ENCODE measurements at places on chromosomes 3 and 15. TPM values are rescaled to one million over a fixed set of nuclear protein-coding genes. Genes with fewer than 3 reads are reported as not detected.

AMIGO3 gene
- 3.0 TPM for total RNA-seq

PPP1R2 gene
- total RNA-seq, result 38.3 TPM

ACTRT3 gene
- 6.1 TPM for total RNA-seq

UPK1B gene
- 0.33 TPM for total RNA-seq

STRA6 gene
- 12.8 TPM for total RNA-seq

ASB14 gene
- not detected for total RNA-seq

ZNF385D gene
- total RNA-seq, result 1.5 TPM

ISG20 gene
- 4.4 TPM for total RNA-seq

REC114 gene
- total RNA-seq, result not detected

KCTD6 gene
- total RNA-seq, result 14.2 TPM

IDH3A gene
- 38.9 TPM for total RNA-seq

ZPLD1 gene
- total RNA-seq, result not detected

NOP10 gene
- 215 TPM for total RNA-seq

DNA sequence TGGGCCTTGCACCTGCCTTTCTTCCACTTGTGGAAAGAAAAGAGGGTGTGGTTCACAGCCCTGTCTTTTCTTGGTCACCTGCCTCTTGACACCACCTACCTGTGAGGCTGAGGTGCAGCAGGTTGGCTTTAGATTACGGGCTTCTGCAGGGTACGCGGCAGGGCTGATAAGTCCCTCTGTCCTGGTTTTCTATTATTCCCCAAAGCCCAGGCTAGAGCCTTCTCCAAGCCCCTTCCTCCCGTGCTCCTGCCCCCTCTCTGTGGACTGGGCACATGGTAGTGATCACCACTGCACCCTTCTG, 44.8 kb upstream of the HACD2 start:
- no peak for DNase-seq

DNA sequence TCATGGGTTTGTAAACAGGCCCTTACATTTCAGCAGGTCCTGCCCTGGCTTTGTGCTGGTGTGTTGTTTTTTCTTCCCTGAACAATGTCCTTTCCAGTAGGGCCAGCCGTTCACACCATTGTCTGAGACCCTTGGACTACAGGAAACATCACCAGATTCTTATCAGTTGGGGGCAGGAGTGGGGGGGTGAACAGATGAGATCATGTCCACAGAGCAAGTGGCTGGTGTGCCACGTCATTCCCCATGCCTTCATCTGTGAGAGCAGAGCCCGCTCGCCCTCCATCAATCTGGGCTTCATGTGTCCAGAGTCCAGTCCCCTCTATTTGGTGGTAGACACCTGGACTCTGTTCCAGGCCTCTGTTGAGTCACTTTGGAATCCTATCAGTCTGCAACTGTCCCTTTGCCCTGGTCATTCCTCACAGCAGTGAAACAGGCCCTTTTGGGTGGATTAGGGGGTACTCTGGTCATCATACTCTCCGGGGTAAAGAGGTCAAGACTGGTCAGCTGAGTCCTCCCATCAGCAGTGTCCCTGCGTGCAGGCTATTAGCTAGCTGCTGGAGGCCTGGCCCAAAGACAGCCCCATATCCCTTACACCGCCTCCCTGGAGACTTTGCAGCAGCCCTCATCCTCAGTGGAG, 15.0 kb downstream of the SEMA3G start:
- DNase-seq, result no peak

DNA sequence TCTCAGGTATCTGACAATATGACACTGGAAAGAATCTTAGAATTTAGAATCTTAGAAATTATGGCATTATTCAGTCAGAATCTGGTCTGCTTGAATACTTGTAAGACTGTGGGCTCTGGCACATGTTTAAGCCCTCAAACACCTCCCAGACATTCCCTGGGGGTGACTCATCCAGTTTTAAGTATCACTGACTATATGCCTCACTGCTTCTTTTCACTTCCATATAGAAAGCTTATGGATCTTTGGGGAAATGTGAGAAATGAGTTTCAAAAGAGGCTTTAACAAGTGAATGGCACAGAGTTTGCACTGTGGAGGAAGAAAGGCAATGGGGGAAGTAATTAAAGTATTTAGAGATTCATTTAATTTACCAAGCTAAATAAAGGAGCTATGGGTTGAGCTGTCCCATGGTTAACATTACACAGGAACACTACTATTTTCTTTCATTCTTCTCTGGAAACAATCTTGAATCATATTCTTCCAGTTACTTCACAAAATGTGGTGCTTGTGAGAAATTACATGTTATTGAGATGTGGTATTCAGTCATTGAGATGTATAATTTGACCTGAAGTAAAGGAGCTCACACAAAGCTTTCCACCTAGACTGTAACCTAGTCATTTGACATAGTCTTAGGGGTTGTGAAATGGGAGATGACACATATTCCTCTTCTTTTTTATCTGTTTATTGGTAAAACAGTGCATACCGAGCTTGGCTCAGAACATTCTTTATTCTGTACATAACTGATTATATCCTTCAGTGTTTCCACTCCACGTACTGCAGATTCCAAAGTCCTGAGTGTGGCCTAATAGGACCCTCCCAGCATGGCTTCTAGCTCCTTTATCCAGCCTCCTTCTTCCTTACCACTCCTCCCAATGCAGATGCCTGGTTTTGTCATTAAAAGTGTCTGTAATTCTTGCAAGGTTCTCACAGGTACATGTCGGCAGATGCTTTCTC, 544.6 kb upstream of the NECTIN3 start:
- DNase-seq, result no peak

GRCh38 chr3:13188181-13188779, 115.1 kb upstream of the IQSEC1 start:
- DNase-seq, result no peak

DNA sequence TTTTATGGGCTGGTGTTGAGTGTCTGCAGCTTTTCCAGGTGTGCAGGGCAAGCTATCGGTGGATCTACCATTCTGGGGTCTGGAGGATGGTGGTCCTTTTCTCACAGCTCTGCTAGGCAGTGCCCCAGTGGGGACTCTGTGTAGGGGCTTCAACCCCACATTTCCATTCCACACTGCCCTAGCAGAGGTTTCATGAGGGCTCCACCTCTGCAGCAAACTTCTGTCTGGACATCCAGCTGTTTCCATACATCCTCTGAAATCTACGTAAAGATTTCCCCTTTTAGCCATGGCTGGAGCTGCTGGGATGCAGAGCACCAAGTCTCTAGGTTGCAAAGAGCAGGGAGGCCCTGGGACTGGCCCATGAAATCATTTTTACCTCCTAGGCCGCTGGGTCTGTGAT, 11.6 kb downstream of the RFX7 start:
- no peak for DNase-seq

- no peak for DNase-seq
Observed at GRCh38 chr15:70723927-70724326, 39.4 kb downstream of the UACA start.

GRCh38 chr15:33584797-33585196, 274.0 kb downstream of the RYR3 start:
- no peak for DNase-seq

GRCh38 chr15:66651198-66651597, 50.8 kb upstream of the SMAD6 start:
- no peak for DNase-seq

- DNase-seq, result no peak
Observed at GRCh38 chr15:99125061-99125891, 20.4 kb downstream of the SYNM start.

- DNase-seq, result no peak
Observed at GRCh38 chr3:156552973-156553372, 1.9 kb downstream of the SSR3 start.

GRCh38 chr3:184645336-184645735, 66.5 kb downstream of the MAGEF1 start:
- DNase-seq, result no peak

DNA sequence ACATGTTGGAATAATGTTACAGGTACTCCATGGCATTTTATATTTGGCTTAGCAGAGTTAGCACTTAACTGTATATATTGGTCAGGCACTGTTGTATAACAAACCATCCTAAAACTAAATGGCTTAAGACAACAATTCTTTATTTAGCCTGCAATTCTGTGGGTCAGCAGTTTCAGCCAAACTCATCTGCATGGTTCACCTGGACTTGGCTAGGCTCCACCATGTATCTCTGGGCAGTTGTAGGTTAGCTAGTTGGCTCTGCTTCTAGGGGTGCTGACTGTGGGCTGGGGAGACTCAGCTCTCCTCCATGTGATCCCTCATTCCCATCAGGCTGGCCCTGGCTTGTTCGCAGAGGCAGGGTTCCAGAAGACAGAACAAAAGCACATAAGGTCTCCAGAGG, 34.4 kb downstream of the RARB start:
- DNase-seq, result no peak

DNA sequence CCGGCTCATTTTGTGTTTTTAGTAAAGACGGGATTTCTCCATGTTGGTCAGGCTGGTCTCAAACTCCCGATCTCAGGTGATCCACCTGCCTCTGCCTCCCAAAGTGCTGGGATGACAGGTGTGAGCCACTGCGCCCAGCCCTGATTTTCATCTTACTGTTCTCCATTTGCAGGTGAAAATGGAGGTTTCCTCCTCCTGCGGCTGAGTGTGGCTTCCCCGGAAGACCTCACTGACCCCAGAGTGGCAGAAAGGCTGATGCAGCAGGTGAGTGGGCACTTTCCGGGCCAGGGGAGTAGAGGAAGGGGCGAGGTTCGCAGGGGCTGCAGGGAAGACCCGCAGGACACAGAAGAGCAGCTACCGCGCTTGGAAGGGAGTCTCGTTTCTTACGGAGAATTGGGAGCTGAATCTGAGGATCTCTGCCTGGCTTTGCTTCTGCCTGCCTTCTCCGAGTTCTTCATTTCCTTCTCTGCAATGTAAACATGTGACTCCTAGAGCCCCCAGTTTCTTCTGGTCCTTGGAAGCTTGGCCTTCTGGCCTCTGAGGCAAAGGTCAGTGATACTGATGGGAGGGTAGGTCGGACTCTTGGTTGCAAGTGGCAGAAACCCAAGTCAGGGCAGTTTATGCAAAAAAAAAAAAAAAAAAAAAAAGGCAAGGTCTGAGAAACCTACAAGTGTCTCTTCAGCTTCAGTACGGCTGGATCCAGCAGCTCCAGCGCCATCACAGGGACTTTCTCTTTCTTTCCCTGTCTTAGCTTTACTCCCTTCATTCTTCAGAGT, 8.9 kb downstream of the MUC20 start:
- no peak for DNase-seq

- DNase-seq, result no peak
Observed at GRCh38 chr3:149934524-149934923, 36.2 kb downstream of the PFN2 start.

- DNase-seq, result no peak
Observed at GRCh38 chr3:98990657-98991056, 89.2 kb upstream of the DCBLD2 start.

DNA sequence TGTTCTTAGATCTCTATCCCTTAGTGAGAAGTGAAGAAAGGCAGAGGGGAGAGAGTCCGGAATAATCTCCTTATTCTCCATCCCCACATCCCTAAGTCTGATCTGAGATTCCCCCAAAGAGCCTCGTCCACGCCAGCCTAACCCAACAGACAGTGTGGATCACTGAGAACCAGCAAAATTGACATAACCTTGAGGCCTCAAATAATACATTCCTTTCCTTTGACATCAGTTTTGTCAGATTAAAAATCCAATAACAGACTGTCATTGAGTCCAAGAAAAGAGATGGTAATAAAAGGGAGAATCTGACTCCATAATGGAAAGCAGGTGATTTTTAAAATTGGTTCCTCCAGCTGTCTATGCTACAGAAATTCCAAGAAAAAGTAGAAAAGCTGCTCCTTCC, 7.7 kb upstream of the SIAH2 start:
- DNase-seq, result no peak

DNA sequence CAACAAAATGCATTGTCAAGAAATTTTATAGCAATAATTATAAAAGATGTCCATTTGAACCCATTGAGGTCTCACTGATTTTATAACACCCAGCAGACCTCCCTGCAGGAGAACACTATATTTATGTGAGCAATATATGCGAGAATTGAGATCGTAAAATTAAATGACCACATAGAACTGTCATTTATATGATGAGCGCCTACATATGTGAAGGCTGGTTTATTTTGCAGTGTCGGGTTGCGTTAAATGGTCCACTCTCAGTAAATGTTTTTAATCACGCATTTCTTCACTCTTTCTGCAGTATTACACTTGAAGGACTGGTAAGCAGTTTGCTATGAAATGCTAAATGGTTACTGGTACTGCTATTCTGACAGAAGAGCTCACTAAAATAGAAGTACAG, 408.5 kb upstream of the AGTR1 start:
- DNase-seq, result no peak
